ENCODE measurements at places on chromosomes 7 and 10. TPM values are rescaled to one million over a fixed set of nuclear protein-coding genes. Genes with fewer than 3 reads are reported as not detected.

GRCh38 chr10:34916314-34916713 lies 101.2 kb upstream of the PARD3 start:
- no peak for DNase-seq

DNA sequence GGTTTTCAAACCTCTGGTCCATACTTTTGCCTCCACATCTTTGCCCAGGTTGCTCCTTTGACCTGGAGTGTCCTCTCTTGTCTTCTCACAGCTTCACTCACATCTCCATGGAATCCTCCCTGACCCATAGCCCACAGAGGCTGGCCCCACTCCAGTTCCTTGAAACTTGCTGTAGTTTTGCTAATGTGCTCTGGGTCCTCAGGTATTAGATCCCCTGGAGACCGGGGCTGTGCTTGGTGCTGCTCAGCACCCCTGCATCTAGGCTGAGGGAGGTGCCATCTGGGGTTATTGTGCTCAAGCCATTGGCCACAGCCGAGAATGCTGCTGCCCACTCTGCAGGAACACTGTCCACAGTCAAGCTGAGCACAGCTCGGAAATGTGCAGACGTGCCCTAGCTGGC lies 16.5 kb downstream of the KNDC1 start:
- no peak for DNase-seq

DNA sequence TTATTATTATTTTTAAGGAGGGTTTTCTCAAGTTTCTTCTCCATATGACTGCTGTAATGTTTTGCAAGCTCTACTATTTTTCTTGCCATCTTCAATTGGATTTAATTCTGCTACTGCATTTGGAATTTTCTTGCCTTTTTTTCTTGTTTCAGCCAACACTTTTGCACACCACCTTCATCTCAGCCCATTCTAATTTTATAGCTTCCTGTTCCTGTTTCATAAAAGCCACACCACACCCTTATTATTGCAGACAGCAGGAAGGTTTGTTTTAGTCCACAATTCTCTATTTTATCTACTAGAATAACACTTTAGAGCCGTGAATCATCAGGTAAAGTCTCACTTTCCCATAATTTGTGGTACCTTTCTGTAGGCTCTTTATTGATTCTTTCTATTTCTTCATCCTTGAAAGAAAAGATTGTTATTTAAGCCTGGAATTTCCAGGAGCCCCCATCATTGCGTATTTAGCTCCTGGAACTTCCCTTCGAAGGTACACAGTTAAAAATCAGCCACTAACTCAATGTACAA lies 209.3 kb upstream of the TBX20 start:
- no peak for DNase-seq

- no peak for DNase-seq
Measured at GRCh38 chr7:108140671-108141070, 10.5 kb upstream of the LAMB4 start.

Gene RSPH10B2
- not detected for total RNA-seq
